Activated naive CD8-positive, alpha-beta T cell treated with anti-CD3 and anti-CD28 coated beads, Interleukin-2, amount 10 ng/mL, durations not matched to agents 7 days and 5 days (primary cell): ENCODE measurements at places on chromosomes 7 and 10. TPM values are rescaled to one million over a fixed set of nuclear protein-coding genes. Genes with fewer than 3 reads are reported as not detected.

- peak; percentile 62 for DNase-seq
Measured at GRCh38 chr10:16520900-16521299, 779 bp downstream of the C1QL3 start.

DNA sequence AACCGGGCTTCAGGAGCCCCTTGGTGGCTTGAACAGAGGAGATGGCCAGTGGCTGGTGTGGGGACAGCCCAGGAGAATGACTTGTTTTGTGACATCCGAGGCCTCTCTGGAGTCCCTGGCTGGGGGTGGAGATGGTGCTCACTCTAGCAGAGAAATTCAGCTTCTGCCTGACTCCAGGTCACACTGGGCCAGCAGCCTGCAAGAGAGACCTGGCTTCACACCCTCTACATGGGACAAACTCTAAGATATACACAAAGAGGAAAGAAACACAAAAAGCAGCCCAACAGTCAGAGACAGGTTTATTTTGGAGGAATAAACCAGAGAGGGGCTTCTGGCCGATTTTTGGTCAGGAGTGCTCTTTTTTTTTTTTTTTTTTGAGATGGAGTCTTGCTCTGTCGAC lies 132.8 kb downstream of the ELFN1 start:
- no peak for DNase-seq

DNA sequence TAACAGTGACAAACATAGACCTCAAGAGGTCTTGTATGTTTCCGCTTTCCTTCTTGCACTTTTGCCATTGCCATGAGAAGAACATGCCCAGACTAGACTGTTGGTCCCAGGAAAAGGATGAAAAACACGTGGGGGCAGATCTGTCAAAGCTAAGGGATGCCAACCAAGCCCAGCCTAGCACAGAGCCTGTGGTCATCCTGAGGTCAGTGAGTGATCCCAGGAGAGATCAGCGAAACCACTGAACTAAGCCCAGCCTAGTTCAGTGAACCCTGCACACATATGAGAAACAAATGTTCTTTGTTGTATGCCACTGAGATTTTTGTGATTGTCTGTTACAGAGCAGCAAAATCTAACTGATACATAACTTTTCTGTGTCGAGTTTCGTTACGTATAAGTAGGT lies 718.8 kb downstream of the MAGI2 start:
- DNase-seq: no peak

DNA sequence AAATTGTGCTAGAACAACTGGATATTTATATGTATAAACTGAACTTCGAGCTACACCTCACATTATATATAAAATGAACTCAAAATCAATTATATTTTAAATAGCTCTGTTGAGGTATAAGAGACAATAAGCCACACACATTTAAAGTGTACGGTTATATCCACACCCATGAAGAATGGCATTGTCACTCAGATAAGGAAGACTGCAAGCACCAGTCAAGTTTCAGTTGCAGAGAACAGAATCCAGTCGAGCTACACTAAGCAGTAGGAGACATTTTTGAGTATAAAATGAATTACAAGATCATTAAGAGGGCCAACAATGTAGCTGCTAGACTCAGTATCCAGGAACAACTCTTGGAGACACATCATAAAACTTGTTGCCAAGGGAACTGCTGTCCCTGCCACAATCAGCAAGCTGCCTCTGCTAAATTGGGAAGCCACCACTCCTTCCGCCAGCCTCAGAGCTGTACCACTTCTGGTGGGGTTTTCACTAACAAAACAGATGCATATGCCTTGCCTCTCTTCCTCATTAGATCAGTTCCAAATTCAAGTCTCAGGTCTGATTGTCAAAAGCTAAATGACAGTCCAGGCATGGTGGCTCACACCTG lies 19.6 kb upstream of the GPNMB start:
- no peak for DNase-seq

- DNase-seq: no peak
Measured at GRCh38 chr10:129624526-129624925, 157.5 kb downstream of the MGMT start.

DNA sequence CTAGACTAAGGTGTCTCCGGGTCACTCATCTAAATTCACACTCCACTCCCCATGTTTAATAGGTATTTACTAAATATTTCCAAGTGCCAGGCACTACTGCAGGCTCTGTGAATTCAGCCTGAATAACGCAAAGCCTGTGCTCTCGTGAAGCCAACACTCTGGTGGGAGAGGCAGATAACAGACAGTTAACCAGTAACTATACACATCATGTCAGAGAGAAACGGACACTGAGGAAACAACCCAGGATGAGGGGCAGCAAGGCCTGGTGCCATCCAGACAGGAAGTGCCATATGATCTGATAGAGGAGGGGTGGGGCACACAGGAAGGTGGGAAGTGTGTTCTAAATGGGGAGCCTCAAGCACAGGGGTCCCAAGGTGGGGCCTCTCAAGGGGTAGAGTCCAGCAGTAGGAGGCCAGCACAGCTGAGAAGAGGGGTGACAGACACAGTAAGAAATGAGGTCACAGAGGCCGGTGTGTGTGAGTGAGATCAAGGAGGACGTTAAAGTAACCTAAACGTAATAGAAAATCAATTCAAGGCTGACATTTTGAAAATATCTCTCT lies 85.3 kb downstream of the LARP4B start:
- DNase-seq: no peak

DNA sequence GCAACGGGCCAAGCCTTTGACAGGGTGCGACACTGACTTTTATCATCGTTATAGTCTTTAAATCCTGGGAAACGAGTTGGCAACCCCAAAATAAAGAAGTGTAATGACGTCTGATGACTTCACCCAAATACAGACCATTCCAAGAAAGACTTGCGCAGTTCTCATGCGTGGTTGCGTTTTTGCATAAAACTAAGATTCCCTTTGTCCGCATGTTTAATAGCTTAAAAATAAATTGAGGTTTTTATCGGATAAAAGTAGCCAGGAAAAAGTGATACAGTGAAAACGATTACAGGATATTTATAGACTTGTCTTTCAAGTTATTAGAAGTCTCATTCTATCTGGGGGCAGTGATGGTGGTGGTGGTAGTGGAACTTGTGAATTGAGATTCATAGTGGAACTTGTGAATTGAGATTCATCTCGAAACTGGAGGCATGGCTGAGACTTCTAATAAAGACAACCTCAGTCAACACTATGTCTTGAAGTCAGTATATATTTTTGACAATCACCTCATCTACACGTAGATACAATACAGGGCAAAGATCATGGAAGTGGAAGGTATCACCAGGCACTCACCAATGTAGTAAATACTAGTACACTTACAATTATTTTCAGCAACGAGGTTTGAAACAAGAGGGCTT lies 1.2 kb upstream of the NAMPT start:
- no peak for DNase-seq

DNA sequence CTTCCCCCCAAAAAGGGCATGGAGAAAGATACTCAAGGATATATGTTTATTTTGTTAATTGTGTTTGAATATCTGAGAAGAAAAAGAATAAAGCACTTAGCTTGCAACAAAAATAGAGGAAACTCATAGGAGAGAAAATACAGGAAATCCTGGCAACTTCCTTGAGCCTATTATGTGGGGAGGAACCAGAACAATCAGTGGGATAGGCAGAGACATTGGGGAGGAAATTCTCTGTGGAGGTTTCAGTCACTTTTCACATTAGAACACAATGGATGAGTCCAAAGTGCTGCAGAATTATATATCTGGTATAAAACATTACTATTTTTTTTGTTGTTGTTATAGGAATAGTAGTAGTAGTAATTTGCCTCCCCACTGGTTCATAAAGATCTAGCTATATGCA lies 240.1 kb downstream of the THSD7A start:
- DNase-seq: no peak

GRCh38 chr10:97736403-97736901 lies 476 bp upstream of the ZFYVE27 start:
- no peak for DNase-seq

DNA sequence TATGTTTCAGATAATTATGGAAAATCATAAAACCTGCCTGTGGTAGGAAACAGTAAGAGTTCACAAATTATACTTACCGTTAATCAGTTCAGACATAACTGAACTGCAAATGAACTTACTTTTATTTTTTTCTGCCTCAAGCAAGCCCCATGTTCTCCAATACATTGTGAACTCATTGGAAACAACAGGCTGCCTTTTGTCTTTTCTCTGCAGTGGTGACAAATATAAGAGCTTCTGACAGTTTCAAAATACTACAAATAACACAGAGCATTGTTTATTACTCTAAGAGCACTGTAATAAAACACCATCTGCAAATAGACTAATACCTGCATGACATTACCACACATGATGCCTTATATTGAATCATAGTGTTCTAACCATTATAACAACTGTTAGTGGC lies 94.0 kb upstream of the CDCA7L start:
- no peak for DNase-seq

- no peak for DNase-seq
Measured at GRCh38 chr10:100748231-100749058, 3.1 kb downstream of the PAX2 start.

DNA sequence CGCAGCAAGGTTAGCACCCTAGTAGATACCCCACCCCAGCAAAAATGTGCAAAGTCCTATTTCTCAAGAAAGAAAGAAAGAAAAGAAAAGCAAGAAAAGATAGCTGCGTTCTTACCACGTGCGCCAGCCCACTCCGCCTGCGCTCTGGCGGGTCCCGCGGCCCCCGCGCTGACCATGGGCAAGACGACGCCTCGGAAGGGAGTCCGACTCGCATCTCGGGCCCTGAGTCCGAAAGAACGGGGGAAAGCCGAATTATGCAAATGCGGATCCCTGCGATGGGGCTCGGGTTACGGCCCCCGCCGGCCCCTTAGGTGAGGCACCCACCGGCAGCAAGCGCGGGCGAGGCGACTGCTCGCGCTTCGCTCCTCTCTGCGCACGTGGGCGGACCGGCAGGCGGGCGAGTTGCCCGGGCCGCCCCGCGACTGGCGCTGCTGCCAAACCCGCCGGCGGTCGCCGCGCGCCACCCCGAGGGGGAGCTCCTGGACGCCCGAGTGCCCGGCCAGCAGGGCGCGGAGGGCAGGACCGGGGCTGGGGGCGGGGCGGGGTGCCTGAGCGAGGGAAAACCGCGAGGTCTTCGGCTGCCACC lies 2.4 kb upstream of the EGR2 start:
- peak; percentile 62 for DNase-seq

- no peak for DNase-seq
Measured at GRCh38 chr7:18889436-18889835, 228.0 kb downstream of the TWIST1 start.

DNA sequence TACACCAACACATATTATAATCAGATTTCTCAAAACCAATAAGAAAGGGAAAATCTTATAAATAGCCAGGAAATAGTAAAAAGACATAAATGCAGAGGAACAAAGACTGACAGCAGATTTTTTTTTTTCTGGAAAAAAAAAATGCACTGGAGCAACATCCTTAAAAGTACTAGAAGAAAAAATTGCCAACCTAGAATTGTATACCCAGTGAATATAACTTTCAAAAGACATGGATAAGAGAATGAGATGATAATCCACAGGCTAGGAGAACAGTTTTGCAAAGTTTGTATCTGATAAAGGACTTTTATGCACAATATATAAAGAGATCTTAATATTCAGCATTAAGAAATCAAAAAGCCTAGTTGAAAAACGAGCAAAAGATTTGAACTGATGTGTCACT lies 554.0 kb downstream of the AUTS2 start:
- no peak for DNase-seq

GRCh38 chr7:12601302-12601869 lies 30.9 kb downstream of the SCIN start:
- no peak for DNase-seq

- DNase-seq: no peak
Measured at GRCh38 chr10:130230036-130230435, 93.8 kb downstream of the GLRX3 start.

GRCh38 chr7:29377718-29378117 lies 183.1 kb downstream of the CHN2 start:
- DNase-seq: no peak

DNA sequence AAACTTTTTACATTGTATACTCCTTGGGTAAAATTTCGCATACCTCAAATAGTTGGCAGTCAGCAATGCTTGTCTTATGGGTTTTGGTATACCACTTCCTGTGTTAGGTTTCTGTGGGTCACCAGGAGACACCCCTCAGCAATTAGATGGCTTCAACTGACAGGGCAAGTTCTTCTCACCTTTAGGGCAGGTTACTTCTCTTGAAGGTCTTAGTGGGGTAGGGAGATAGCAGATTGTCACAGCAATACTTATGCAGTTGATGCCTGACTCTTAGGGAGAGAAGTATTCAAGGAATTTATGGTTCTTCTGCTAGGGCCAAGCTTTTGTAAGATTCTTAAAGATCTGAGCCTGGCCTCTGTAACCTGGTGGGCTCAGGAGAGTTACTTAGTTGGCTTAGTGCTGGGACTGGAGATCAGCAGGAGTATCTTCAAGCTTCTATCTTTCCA lies 42.9 kb downstream of the MKLN1 start:
- DNase-seq: no peak

- no peak for DNase-seq
Measured at GRCh38 chr7:104650991-104651640, 322.7 kb downstream of the LHFPL3 start.

DNA sequence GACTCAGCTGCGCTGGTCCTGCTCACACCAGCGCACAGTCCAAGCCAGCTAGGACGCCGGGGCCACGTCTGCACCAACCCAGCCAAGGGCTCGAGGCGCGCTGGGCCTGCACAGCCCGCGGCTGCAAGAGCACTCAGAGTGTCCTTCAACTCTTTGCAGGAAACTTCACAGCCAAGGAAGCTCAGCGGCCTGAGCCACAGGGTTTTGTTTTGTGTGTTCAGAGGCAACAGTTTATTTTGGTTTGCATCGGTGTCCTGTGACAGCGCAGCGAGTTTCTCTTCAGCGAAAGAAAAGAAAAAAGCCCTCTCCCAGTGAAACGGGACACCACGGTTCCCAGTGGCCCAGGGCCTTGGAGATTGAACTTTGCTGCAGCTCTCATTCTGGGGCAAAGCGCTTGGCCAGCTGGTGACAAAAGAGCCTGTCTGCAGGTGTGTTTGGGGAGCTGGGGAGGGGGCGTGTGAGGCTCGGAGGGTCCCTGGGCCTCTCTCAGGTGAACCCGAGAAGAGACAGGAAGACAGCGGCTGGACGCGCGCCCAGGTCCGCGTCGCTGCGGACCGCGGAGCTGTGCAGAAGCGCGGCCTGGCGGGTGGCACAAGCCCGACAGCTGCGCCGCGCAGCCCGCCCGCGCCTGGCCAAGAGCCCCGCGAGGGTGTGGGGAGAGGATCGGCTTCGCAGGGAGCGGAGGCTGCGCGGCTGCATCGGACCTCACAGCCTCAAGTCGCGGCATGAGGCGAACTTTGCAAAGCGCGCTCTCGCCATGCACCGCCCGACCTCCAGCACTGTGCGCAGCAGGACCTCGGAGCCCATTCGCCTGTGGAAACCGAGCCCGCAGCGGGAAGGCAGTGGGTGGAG lies 922 bp downstream of the CXCL12 start:
- DNase-seq: no peak

Gene PLAC9
- total RNA-seq: not detected

Gene ZNF775
- 5.4 TPM for total RNA-seq

Gene FFAR4
- total RNA-seq: not detected

Gene EFCAB10
- total RNA-seq: not detected

Gene ANLN
- 57.7 TPM for total RNA-seq

Gene INA
- total RNA-seq: 0.09 TPM

Gene KCND2
- total RNA-seq: not detected

Gene SPDYE2
- total RNA-seq: 0.28 TPM

Gene ZNF273
- 10.9 TPM for total RNA-seq

Gene OR2A12
- not detected for total RNA-seq

Gene LBX1
- not detected for total RNA-seq

Gene CPA2
- not detected for total RNA-seq

Gene MINDY4
- total RNA-seq: 1.6 TPM

Gene TLL2
- not detected for total RNA-seq

Gene PWWP2B
- 17.1 TPM for total RNA-seq

Gene RBP3
- total RNA-seq: not detected

Gene VSTM4
- total RNA-seq: not detected

Gene IL2RA
- total RNA-seq: 184 TPM
